Naive thymus-derived CD8-positive, alpha-beta T cell (primary cell): ENCODE measurements at places on chromosomes 2 and 18. TPM values are rescaled to one million over a fixed set of nuclear protein-coding genes. Genes with fewer than 3 reads are reported as not detected.

CD8B2 gene
- polyA plus RNA-seq, result 22.9 TPM

LIPT1 gene
- 19.0 TPM for polyA plus RNA-seq

SS18 gene
- 28.3 TPM for polyA plus RNA-seq

TRIM43 gene
- polyA plus RNA-seq, result not detected

RIT2 gene
- polyA plus RNA-seq, result not detected
